Left renal cortex interstitium (tissue), 4 donors: ENCODE measurements at places on chromosomes 7 and 10. TPM values are rescaled to one million over a fixed set of nuclear protein-coding genes. Genes with fewer than 3 reads are reported as not detected.

Gene OGDHL
- polyA plus RNA-seq: 44.9 TPM

Gene OR9A2
- not detected for polyA plus RNA-seq

GRCh38 chr10:10209167-10209566 lies 808.5 kb upstream of the CELF2 start:
- no peak for DNase-seq

DNA sequence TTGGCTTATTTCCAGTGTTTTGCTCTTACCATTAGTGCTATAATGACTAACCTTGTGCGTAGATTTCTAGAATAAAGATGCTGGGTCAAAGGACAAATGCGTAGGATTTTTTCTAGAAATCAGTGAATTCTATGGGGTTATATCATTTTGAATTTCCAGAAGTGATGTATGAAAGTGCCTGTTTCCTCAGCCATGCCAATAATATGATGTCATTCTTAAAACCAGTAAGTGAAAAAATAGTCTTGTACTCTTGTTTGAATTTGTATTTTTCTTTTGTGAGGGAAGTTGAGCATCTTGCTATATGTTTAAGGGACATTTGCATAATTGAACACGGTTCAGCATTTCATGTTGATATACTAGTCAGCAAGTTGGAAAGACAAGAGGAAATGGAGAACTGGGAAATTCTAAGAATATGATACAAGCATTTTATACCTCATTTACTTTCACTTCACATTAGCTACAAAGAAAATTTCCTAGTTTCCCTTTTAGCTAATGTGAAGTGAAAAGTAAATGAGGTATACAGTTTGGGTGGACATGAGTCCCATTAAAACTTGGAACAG lies 3.8 kb upstream of the DNAH11 start:
- no peak for DNase-seq

DNA sequence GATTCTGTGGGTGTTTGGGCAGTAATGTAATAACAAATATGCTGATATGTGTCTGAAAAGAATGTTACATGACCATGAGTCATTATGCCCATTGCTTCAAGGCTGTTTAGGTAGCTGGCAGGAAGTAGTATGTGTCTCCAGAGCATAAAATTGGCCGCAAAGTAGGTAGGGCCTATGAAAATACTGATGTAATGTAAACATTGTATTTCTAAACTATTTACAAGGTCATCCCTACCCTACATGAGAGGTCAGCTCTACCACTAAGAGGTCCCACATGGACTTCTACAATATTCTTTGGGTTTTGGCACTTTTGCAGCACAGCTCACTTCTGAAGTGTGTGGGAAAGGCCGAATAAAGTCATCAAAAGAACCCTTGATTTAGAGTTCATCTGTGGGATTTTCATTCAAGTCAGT lies 301.9 kb downstream of the AHR start:
- no peak for DNase-seq

GRCh38 chr7:104980841-104981671 lies 32.9 kb upstream of the KMT2E start:
- no peak for DNase-seq

GRCh38 chr10:50999163-50999562 lies 75.1 kb upstream of the PRKG1 start:
- no peak for DNase-seq
